Right lobe of liver (tissue), 6 donors: ENCODE measurements at places on chromosomes 11 and 22.

- peak; percentile 96 for DNase-seq
Measured at GRCh38 chr11:819129-819931, 616 bp downstream of the PNPLA2 start.

- DNase-seq, result no peak
Measured at GRCh38 chr22:31036671-31037550, 44.2 kb upstream of the SMTN start.

GRCh38 chr11:65954771-65955170 lies 6.8 kb upstream of the SART1 start:
- no peak for DNase-seq

DNA sequence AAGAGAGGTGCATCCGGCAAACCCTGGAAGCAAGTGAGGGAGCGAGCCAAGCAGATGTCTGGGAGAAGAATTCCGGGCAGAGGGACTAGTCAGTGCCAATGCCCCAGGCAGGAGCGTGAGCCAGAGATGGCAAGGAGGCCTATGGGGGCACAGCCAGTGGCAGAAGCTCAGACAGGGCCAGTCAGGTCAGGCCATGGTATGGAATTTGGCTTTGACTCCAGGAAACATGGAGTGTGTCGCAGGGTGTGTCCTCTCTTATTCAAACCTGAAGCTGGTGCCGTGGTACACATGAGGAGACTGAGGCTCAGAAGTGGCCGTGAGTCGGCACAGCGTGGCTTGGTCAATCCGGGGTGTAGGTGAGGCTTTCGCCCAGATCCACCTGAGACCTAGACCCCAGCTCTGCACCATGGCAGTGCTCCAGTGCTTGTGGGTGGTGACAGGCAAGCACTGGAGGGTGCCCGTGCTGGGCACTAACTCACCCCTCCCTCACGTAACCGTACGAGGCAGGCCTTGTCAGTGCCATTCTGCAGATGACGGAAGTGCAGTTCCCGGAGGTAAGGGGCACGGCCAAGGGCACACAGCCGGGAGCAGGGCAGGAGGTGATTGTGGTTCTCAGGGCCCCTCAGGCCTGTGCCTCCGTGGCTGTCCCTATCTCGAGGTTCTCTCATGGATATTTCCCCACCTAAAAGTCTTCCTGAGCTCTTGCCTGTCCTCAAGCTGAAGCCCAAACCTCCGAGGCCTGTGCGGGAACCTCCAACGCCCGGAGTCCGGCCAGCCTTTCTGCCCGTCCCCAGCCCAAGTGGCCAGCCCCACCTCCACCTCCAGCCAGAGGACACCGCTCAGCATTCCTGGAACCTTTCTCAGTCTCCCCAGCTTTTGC lies 10.6 kb upstream of the SPI1 start:
- peak; percentile 66 for DNase-seq

DNA sequence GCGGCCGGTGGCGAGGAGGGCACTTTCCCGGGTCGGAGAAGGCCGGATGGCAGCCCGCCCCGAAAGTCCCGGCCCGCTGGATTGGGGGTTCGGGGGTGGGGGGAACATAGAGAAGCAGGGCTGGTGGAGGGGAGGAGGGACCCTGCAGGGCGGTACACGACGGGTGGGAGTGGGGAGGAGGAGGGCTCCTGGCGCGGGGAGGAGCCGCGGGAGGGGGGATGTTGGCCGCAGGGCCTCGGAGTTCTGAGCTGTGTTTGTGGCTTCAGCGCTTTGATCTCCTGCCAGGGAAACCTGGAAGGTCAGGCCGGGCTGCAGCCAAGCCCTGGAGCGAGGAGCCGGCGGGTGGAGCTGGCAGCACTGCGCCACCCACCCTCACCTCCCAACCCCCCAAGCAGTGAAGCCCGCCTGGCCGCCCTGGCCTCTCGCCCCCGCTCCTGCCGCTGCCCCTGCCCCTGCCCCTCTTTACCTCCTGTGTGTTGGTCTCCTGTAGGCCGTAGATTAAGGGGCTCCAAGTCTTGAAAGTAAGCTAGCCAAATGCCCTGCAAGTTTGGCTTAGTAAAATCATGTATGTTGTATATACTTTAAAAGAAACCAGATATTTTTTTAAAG lies 30.9 kb downstream of the C22orf31 start:
- DNase-seq, result peak; percentile 96

GRCh38 chr11:72069200-72069599 lies 11.1 kb downstream of the NUMA1 start:
- no peak for DNase-seq

- peak; percentile 93 for DNase-seq
Measured at GRCh38 chr11:9384535-9385326, at the start of gene IPO7. IPO7 (plus strand) TSS chr11:9384652; CDS start chr11:9384764, 112 bp downstream.

DNA sequence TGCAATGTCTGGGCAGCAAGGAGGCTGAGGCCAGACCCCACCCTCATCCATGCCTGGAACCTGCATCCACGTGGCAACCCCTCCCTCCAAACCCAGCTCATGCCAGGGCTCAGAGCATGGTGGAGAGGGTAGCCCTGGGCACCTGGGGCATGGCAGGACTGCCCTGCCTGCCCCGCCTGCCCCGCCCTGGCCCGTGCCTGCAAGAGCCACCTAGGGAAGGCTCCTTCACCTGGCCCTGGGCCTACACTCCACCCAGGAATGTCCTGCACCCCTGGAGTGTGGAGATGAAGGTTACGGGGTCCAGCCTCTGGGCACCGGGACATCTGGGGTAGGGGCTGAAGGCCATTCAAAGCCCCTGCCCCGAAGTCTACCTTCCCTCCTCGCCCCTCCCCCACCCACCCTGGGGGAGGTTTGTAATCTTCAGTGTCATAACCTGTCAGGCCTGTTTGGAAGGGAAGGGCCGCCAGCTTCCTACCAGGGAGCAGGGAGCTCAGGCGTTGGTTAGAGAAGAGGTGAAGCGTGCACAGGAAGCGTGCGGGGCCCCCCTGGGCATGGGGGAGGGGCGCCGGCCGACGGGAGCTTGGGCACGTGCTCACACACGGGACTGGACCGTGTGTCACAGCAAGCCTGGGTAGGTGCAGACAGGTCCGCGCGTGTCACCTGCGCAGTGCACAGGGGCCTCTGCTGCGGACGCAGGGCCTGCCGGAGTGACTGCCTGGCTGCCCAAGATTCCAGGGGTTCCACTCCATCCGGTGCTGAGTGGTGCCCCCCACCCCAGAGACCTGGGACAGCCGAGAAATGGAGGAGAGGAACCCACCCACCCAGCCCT lies 30.7 kb upstream of the TH start:
- DNase-seq, result peak; percentile 55
